ENCODE measurements at places on chromosomes 7 and 10.

DNA sequence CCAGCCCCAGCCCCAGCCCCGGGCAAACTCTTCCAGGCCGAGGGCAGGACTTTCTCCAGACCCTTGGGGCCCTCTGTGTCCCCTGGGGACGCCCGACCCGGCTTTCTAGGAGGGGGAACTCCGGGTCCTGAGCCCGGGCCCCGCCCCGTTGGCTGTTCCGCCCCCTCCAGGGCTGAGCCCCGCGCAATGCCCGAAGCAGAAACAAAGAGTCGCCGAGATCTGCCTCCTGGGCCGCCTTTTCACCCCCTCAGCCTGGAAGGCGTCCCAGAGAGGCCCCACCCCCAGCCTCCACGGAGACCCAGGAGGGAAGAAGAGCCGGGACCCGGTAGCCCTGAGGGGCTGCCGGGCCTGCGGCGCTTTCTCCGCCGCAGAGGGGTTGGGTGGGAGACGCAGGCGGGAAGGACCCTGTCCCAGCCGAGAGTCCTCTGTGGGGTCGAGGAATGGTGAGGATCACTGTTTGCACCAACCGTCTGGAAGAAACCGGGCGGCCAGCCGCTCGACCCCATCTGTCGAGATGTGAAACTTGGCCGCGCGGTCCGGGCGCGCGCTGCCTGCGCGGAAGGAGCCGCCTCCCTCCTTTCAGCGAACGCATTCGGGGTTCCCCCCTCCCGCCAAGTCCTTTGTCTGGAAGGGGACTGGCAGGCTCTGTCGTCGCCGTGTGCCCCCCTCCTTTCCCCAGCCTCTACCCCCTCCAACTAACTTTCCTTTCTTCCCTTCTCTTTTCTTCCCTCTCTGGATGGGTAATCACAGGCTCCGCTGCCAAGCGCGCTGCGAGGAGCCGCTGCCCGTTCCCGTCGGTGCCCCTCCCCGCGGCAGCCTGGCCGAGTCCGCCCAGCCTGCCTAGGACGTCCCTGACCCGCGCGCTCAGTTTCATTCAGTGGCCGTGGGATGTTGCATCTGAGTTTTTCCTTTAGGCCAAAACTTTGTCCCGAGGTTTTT is 10.2 kb downstream of the EN2 start:
- peaks cover 31% of the 10 kb centered on the region for H3K27me3 ChIP-seq
- DNase-seq = no peak
- no peaks in the 10 kb centered on the region for H3K36me3 ChIP-seq
- no peak overlapping the region for H3K27ac ChIP-seq
- peaks cover 2% of the 10 kb centered on the region for H3K4me1 ChIP-seq

DNA sequence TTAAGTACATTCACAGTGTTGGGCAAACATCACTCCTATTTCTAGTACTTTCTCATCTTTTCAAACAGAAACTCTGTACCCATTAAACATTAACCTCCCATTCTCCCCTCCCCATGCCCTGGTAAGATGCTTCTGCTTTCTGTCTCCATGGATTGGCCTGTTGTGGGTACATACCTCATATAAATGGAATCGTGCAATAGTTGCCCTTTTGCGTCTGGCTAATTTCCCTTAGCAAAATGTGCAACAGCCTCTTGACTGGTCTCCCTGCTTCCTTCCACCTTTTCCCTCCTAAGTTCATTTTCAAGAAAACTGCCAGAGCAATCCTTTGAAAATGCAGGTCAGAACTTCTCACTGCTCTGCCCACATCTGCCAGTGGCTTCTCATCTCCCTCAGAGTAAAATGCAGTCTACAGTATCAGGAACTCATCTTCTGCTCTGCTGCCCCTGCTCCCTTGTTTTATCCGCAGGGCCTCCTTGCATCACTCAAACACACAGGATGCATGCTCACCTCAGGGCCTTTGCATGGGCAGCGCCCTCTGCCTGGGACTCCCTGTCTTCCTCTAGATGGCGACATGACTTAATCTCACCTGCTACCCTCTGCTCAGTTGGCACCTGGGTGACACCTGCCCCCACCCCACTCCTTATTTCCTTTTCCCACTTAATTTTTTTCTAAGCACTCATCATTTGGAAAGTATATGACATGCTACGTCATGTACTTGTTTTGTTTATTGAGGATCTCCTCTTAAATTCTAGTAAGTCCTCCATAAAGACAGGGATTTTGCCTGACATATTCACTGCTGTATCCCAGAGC is 44.3 kb upstream of the ECHDC3 start:
- H3K4me3 ChIP-seq = no peak overlapping the region
- H3K27me3 ChIP-seq = peaks cover 3% of the 10 kb centered on the region
- H3K4me1 ChIP-seq = no peaks in the 10 kb centered on the region
- no peaks in the 10 kb centered on the region for H3K36me3 ChIP-seq
- DNase-seq = no peak

DNA sequence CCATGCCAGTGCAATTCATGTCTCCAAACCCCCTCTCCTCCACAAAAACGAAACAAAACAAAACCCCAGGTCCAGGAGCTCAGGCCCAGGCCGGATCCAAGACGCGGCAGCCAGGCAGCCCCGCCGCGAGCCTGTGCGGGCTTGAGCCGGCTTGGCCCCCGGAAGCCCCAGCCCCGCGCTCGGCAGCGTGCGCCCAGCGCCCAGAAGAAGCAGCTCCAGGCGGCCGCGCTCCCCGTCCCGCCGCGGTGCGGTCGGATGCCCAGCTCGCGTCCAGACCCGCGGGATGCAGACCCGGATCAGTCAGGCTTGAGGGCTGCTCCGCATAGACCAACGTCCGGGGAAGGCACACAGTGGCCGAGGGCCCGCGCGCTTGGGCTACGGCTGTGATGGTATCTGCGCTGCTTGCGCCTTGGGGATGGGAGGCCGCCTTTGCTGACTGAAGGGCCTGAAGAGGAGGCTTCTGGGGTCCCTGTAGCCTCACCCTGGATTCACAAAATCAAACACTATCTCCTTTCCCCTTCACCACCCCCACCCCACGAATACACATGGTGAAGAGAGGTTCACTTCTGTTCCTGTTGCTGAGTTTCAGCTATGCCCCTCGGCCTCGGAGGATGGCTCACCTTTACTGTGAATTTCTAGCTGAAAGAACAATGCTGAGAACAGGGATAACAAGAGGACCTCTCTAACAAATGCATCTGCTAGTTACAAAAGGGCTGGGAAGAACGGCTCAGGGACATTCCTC is 79.9 kb upstream of the EN2 start:
- H3K27ac ChIP-seq = no peak overlapping the region
- DNase-seq = no peak
- H3K4me3 ChIP-seq = no peak overlapping the region

DNA sequence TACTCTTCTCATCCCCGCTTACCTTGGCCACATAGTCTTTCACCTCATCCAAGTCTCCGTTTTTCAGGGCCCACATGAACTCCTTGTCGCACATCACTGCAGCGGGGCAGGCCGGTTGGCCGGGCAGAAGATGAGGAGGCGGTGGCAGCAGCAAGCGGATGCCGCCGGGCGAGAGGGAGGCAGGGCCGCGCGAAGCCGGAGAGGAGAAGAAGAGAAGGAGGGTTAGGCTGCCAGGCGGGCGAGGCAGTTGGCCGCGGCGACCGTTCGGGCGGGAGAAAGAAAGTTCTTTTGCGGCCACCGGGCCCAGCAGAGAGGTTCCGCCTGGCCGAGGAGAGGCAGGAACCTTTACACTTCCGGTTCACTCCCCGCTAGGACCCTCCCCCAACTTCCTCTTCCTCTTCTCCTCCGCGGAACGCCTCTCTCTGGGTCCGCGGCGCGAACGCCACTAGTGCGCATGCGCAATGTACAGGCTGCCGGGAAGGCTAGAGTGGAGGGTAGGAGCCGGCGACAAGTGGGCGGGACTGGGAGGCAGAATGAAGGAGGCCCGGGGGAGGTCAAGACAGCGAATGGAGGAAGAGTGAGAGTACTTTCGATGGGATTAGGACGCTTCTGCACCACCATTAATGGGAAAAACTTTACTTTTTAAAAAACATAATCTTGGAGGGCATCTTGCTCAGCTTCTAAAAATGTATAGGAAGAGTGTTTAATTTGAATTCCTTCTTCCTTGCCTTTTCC is at the start of gene MTPN:
Gene MTPN, minus strand, starts transcription at position 353 of the 735 bp plus-strand sequence. Its CDS starts 259 bp downstream, at position 94.
- peak within 1 kb of the TSS; percentile 81 for H3K4me3 ChIP-seq
- DNase-seq = peak; percentile 96
- H3K4me1 ChIP-seq = peaks cover 24% of the 10 kb centered on the region
- peak within 1 kb of the TSS; percentile 80 for H3K27ac ChIP-seq

DNA sequence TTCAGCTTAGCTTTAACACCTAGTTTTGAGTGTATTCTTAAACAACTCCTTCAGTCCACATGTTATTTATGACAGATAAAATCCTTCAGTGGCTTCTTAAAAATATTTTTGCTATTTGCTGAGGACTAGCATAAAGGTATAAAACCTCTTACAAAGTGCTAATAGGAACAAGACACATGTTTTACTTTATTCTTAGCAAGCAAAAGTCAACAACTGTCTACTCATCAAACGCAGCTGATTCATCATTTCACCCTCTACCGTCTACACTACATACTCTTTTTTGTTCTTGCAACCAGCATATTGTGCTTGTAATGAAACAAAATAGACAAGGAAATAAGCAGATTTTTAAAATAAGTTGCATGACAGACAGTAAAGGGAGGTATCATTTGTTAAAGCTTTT is 319.7 kb downstream of the SNX13 start:
- H3K27ac ChIP-seq = no peak overlapping the region
- no peak for DNase-seq
- H3K36me3 ChIP-seq = no peaks in the 10 kb centered on the region
- H3K4me1 ChIP-seq = no peaks in the 10 kb centered on the region

GRCh38 chr10:131849591-131850382 is 51.0 kb upstream of the PPP2R2D start:
- H3K4me1 ChIP-seq = no peaks in the 10 kb centered on the region
- no peak for DNase-seq
- no peaks in the 10 kb centered on the region for H3K36me3 ChIP-seq
- no peak overlapping the region for H3K4me3 ChIP-seq
- no peak overlapping the region for H3K27ac ChIP-seq

DNA sequence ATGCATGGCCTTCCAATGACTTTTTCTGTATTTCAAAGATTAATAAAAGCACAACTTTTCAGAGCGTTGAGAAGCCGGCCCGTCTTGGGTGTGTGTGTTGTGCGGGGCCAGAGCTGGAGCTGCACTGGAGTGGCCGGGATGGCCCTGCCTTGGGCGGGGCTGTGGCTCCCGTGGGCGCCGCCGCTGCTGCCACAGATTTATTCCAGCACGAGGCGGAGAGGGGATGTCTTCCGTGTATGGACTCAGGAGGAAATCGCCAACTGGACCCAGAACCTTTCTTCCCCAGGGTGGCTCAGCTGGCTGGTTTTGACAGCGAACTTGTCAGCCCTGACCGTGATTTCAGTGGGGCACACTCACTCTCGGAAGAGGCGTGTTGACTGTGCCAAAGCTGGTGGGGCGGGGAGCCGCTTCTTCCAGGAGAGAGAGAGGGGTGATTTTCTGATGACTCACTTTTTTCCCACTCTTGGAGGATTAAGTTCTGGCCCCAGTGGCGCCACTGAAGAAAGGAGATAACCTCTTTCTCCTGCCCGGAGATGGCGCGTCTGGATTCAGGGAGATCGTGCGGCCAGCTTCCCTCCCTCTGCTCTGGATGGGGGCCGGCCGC is 72.4 kb downstream of the DNAJB6 start:
- H3K27me3 ChIP-seq = no peaks in the 10 kb centered on the region
- no peak overlapping the region for H3K4me3 ChIP-seq
- peaks cover 10% of the 10 kb centered on the region for H3K36me3 ChIP-seq
- peaks cover 26% of the 10 kb centered on the region for H3K4me1 ChIP-seq

GRCh38 chr10:50394832-50395231 is 143.5 kb upstream of the ASAH2 start:
- DNase-seq = no peak
- peaks cover 3% of the 10 kb centered on the region for H3K36me3 ChIP-seq
- H3K27me3 ChIP-seq = no peaks in the 10 kb centered on the region

GRCh38 chr7:73920406-73921134 is 59.6 kb downstream of the TMEM270 start:
- no peaks in the 10 kb centered on the region for H3K4me1 ChIP-seq
- peaks cover 28% of the 10 kb centered on the region for H3K27me3 ChIP-seq
- no peak overlapping the region for H3K4me3 ChIP-seq
- DNase-seq = no peak
- H3K27ac ChIP-seq = no peak overlapping the region
- no peaks in the 10 kb centered on the region for H3K36me3 ChIP-seq

GRCh38 chr10:44974082-44974627 is 4.5 kb downstream of the DEPP1 start:
- H3K27ac ChIP-seq = no peak overlapping the region
- no peaks in the 10 kb centered on the region for H3K36me3 ChIP-seq
- no peak for DNase-seq
- peaks cover 45% of the 10 kb centered on the region for H3K4me1 ChIP-seq
- H3K4me3 ChIP-seq = no peak overlapping the region

DNA sequence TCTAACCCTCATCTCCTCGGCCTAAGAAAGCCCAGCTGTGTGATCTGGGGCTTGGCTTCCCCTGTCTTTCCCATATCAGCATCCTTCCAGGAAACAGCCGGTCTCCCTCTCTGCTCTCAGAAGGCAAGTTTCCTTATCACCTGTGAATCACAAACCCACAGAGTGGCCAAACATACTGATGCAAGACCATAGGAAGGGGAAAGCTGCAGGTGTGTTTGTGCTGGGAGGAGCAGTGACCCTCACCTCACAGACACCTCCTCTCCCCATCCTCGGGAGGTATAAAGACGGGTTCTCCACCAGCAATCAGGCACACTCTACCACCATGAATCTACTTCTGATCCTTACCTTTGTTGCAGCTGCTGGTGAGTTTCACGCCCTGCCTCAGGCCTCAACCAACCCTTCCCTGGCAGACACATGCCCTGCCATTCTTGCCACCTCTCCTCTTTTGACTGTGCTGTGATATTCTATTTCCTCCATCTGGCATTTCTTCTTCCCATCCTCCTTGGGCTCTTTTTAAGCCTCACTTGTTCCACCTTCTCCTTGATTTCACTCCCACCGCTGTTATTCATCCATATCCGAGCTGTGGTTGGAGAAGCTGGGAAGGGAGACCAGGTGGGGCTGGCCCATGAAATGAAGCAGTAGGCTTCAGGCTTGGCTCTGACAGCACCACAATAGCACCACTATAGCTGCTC is at the start of gene PRSS2:
Gene PRSS2, plus strand, starts transcription at position 310 of the 692 bp plus-strand sequence. Its CDS starts 13 bp downstream, at position 323.
- no peak within 1 kb of the TSS for H3K27ac ChIP-seq
- no peak for DNase-seq
- no peaks in the 10 kb centered on the region for H3K36me3 ChIP-seq
- no peak within 1 kb of the TSS for H3K4me3 ChIP-seq
